ENCODE measurements at places on chromosomes 2 and 18.

DNA sequence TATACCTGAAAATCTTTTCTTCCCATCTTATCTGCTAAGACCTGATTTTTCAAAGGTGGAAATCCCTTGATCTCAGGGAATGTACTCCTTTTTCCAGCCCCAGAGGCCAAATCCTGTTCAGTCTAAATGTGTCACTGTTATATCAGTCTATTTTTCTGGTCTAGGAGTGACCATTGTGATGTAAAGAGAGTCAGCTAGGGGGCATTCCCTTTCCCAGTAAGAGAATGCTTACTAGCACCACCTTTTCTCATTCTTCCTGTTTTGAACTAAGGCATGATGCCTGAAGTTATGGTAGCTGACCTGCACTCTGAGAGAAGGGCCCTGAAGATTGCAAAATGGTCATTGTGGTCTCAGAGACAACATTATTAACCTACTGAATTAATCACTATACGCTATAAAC is 124.1 kb upstream of the XIRP2 start:
- no peak for DNase-seq

GRCh38 chr2:9954136-9954535 is 2.6 kb downstream of the GRHL1 start:
- DNase-seq = no peak

DNA sequence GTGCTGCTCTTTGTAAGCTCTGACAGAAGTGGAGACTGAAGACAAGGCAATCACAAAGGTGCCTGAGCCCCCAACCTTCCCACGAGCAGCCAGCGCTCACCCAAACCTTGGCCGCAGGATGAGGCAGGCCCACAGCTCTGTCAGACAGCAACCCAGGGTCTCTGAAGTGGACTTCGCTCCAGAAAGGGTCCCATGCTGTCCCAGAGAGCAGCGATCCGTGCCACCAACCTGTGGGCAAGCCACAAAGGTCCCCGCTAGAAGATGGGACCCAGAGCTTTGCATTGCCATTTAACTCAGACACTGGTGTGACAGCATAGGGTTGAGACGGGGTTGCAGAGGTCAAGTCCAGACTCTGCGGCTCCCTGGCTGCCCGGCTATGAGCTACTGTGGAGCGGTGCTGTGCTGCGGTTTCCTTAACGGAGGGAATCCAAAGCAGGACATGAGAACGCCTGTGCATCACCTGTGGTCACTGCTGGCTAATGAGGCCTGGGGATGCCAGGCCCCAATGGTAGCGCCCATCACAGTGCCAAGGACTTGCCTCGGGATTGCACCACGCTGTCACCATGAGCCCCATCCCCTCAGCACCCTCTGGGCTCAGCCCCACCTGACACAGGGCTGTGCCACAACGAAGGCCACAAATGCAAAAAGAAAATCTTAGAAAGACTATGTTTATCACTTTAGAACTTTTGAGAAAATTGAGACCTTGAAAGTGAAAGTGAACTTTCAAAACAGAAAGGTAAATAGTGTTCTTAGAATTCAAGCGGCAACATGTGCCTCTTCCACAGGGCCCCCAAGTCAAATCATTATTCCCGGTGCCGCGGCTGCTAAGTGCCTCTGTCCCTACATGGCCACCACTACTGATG is 103.4 kb downstream of the HDAC4 start:
- DNase-seq = no peak

DNA sequence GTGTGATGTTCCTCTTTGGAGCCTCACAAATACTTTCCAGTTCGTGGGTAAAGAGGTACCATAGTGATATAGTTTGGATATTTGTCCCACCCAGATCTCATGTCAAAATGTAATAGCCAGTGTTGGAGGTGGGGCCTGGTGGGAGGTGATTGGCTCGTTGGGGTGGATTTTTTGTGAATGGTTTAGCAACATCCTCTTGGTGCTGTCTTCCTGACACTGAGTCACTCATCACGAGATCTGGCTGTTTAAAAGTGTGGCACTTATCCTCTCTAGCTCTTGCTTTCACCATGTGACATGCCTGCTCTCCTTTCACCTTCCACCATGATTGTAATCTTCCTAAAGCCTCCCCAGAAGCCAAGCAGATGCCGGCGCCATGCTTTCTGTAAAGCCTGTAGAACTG is 3.0 kb upstream of the CCDC93 start:
- DNase-seq = no peak

DNA sequence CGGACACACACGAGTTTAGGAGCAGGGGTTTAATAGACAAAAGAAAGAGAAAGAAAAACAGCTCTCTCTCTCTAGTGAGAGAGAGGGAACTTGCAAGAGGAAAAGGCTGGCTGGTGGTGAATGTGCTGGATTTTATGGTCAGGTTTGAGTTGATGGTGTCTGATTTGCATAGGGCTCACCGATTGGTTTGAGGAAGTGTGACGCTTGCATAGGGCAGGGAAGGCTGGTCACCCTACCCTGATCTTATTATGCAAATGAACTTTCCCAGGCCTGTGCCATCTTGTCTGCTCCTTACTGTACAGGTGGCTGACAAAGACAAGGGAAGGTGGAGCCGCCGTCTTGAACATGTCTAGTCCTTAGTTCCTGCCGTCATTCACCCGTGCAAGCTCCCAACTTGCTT is 408.9 kb downstream of the RIT2 start:
- no peak for DNase-seq

DNA sequence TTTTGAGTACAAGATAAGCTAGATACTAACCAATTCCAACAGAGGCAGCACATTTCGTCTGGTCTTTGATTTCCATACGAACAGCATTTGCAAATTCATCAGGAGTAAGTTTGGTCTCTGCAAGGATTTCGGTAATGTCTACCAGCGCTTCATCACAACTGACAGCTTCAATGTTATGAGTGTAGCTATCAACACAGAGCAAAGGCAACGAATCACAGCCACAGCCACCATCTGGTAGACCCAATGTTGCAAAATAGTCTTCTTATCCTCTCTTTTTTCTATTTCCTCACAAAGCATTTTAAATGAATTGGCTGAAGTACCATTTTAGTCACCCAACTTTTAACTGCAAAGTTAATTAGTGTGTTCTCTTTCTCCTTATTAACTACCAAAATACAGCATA is 68.3 kb downstream of the REV1 start:
- no peak for DNase-seq

DNA sequence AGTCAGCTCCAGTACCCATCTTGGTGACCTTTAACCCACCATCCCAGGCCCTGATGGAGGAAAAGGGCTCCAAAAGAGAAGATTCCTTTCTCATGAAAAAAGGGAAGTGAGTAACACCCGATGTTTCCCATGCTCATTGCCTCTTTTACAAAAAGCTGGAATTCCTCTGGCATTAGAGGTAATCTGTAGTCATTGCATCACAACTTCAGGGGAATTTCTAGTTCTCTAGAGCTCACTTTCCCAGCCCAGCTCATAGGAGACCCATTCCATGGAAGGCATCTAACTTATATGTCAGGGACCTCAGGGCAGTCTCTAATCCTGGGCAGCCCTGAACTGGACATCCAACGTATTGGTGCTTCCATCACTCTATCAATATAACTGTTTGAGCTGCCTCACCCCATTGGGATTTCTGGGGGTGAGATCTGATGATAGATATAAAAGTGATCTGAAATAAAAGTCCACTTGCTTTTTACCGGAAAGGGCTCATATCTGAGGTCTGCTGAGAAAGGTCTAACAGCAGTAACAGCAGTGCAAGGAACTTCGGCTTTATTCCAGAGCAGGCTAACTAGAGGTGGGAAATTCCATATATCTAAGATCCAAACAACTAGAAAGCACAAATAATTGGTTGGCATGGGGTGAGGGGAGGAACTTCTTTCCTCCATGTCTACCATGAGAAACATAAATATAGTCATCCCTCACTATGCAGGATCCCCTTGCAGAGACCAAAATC is 106.1 kb downstream of the ETAA1 start:
- no peak for DNase-seq

GRCh38 chr2:233811732-233812131 is 33.6 kb downstream of the MROH2A start:
- DNase-seq = no peak

- DNase-seq = no peak
Observed at GRCh38 chr2:18959952-18960717, 370.8 kb upstream of the NT5C1B start.

DNA sequence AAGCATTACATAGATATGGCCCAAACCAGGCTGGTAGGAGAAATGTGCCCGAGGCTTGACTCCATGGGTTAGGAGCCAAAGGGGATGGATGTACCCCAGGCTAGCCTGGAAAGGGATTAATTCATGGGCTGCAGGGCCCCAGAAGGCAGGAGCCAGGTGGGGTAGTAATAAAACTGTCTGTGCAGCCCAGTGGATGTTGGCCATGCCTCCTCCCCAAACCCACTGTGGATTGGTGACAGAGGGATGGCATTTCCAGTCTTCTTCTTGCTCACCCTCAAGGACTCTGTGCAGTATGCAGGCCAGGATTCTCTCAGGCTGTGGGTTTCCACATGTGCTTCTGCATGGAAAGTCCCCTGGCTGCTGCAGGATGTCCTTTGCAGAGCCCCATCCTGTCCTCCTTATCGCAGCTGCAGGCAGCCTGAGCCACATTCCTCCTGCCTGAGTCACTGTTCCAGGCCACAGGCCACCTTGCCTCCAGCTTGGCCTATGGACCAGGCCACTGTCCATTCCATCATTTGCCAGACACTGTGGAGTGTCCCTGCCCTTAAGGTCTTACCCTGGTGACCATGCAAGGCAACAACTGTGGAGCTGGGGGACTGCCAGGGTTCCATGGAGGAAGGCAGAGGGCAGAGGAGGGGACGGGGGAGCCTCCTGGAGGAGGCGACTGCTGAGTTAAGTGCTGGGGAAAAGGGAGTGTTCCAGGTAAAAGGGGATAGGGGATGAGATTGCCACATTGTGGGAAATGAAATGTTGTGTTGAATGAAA is 38.9 kb downstream of the INO80C start:
- no peak for DNase-seq

- no peak for DNase-seq
Observed at GRCh38 chr2:37566517-37566981, 104.9 kb downstream of the CDC42EP3 start.

- no peak for DNase-seq
Observed at GRCh38 chr2:213317929-213318328, 33.7 kb downstream of the SPAG16 start.

DNA sequence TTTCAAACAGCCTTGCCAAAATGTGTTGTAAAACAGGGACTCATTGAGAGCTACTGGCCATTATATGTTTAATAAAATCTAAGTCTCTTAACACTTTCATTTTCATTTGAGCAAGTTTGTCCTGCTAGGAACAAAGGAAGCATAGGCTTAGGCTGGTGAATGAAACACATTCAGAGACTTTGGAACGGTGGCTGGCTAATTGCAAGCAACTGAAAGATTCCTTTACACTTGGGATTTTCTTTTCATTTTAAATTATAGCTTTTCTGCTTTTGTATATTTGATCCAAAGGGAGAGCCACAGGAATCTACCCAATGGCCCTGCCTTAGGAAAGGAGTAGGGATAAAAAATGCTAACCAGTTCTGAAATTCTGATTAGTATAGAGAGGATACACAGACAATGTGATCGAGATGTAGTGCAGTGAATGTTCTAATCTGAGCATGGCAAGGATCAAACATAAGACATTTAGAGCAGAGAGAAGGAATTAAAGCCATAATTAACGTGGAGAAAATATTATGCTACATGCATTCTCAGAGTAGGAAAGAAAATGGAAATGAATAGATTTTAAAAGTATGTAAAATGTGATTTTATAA is 911.4 kb upstream of the SLC39A10 start:
- no peak for DNase-seq

GRCh38 chr2:217231212-217231611 is 371.3 kb upstream of the TNP1 start:
- DNase-seq = no peak
